ENCODE measurements at places on chromosomes 2 and 18.

DNA sequence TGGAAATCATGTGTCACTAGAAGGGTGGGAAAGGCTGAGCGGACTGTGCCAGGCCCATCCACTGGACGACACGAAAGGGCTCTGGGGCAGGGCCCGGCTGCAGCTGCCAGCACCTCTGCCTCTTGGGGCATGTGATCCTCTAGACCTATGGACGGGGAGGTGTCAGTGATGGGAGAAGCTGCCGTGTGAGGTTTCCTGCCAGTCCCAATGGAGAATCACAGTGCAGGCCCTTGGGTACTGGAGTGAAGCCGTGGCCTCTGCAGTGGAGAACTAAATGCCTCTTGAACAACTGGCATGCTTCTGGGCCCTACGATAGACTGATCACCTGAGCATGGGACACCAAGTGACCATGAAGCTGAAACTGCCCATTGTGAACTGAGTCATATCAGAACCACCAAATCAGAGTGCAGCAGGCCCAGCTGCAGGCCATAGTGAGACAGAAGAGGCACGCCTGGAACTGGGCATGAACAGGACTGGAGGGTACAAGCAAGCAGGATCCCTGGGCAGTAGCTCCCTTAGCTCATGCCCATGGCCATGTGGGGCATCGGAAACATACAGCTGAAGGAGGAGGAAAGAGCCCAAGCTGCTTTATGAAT, 18.8 kb upstream of the RHOB start:
- DNase-seq, result no peak

- no peak for DNase-seq
Observed at GRCh38 chr2:73004889-73005596, 66.5 kb downstream of the SFXN5 start.

DNA sequence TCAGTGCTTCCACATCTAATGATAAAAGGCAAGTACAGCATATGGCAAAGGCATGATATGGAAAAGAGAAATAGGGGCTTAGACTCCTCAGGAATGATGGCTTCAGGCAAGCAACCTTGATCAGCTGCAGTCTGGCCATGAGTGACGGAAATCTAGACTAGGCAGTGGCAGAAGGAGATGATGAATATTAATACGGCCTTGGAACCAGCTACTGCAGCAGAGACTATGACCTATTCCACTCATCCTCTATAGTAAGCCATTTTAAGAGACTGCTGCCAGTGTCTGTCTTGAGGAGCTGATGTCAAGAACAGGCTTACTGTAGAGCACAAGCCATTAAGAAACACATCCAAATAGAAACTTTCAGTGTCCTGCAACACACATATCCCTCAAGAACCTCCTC, 23.7 kb downstream of the ASXL2 start:
- DNase-seq, result no peak

GRCh38 chr18:77108001-77108692, 24.4 kb downstream of the MBP start:
- peak; percentile 90 for DNase-seq
